ENCODE measurements at places on chromosomes 12 and 14.

- peak; percentile 1 for DNase-seq
These were observed 386.5 kb upstream of the DDHD1 start for GRCh38 chr14:53539489-53540126.

- DNase-seq: no peak
These were observed 81.2 kb downstream of the C14orf132 start for GRCh38 chr14:96120392-96120791.

DNA sequence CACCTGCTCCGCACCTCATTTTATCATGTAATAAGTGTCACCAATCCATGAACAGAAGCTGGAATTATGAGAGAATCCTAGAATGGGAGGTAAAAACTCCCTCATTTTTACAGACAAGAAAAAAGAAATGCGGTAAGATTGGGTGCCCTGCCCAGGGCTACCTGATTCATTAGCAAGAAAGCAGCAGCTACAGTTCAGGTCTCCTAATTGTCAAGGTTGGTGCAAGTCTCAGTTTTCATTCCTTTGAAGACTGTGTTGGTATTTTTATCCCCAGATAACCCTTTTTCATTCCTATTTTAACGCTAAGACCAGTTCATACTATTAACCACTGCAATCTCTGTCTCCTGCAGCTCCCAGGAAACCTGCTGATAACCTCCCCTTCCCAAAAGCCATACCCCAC lies 6.9 kb downstream of the DUSP6 start:
- DNase-seq: no peak

DNA sequence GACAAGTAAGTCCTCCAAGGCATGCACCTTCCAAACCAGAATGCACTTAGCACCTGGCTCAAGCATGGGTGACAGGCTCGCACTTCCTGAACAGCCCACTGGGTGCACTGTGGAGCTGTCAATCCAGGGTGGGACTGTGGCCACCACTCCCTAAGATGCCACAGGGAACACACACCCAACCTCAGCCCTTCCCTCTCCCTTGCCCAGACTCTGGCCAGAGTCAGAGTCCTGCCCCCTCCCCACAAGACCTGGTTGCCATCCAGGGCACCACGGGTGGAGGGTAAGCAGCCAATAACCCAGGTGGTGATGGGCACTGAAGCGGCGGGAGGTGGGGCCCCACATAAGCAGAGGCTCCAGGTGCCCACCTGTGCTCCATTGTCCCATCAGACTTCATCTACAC lies 160.6 kb downstream of the MYRFL start:
- no peak for DNase-seq

DNA sequence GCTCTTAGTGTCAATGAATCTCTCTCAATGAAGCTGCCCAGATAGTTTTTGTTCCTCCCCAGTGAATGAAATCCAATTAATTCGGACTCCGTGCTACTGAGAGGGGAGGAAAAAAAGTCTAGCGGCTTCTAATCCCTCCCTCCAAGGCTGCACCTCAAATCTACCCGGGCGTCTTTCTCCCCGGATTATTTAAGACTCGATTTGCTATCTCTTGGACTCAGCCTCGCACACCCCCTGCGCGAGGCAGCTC lies 134 bp downstream of the DUSP6 start:
- DNase-seq: no peak

DNA sequence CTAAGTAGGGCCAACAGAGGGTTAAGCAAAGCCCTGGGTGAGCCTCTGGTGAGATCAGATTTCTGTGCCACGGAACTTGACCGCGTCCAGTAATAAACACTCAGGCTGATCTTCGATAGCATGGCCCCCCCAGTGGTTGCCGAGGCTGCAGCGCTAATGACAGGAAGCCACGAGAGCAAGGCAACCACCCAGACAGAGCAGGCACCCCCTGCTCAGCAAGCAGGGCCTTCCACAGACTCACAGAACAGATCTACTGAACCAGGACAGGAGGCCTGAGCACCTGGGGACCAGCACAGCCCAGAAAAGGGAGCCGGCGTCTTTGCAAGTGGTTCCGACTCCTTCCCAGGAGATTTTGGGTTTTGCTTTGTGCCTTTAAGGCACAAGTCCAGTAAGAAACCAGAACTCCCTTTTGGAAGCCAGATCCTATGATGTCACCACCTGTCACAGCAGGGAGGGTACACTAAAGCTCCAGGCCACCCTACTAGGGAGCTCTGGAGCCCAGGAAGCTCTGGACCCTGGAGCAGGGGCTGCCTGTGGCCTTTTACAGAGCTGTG lies 42.3 kb downstream of the BCL11B start:
- peak; percentile 36 for DNase-seq

- no peak for DNase-seq
These were observed 5.4 kb downstream of the AQP6 start for GRCh38 chr12:49978125-49978524.

DNA sequence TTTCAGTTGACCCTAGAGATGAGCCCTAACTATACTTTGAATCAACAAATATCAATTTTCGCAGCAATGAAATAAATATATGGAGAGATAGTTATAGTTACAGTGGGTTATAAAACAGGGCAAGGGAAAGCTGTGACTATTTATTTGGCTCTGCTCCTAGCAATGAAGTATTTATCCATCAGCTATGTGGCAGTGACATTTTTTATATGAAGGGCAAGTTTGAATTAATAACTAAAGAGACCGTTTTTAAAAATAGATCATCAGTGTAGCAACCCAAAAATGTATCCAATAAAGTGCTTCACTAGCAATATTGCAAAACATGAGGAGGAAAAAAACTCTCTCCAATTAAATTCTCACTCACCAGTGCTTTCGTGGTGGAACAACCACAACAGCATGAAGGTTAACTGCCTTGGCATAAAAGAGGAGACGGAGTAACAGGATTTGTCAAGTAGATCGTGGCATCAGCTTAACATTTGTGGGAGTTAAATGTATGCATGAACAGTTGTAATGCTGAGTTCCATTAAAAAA lies 58.1 kb upstream of the NUDT4 start:
- no peak for DNase-seq

DNA sequence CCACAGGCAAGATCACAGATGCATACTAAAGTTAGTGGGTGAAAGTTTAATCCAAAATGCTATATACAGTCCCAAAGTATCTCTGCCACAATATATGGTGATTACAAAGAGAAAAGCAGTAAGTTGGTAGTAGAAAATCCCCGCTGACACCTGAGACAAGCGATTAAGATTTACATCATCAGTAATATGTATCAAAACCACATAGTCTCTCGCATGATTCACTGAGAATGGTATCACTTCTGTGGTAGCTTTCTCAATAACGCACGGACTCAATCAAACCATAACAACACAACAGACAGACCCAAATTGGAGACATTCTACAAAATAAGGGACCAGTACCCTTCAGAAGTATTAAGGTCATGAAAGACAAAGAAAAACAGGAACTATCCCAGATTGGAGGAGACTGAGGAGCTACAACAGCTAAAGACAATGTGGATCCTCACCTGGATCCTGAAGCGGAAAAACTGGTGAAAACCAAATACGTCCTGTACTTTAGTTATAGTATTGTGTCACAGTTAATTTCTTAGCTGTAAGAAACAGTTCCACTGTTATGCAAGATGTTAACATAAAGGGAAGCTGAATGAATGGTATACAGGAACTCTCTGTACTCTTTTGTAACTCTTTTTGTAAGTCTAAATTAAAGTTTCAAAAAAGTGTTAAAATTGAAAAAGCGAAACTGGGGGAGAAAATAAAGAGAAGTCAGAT lies 51.0 kb downstream of the SPTLC2 start:
- DNase-seq: no peak

DNA sequence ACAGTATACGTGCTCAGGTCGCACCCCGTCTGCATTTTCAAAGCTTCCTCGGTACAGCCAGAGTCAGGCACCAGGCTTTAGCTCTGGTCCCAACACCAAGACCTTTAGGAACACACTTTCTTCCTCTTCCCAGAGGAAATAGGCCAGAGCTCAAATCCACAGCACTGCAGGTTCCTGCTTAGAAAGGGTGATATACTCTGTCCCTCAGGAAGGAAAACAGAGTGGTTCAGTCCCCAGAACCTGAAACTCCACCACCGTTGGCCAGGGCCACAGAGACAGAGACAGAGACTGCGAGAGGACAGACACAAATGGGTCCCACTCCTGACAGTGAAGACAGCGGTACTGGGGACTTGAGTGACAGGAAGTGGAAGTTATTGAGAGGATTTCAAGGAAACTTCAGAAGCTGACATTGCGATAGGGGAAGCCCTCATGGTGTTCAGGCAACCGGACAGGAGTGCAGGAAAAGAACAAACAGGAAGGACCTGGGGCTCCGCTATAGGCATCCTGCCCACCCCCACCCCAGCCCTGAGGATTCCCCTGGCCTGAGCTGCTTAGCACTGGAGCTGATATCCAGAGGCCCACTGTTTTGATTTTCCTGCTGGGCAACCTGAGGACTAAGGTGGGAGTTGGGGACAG lies 5.5 kb upstream of the KRT8 start:
- no peak for DNase-seq

- no peak for DNase-seq
These were observed 7.5 kb downstream of the TMED2 start for GRCh38 chr12:123591702-123592481.

GRCh38 chr12:51953864-51954263 lies 2.4 kb downstream of the ACVR1B start:
- DNase-seq: no peak

GRCh38 chr12:104059963-104060362 lies 4.4 kb upstream of the HCFC2 start:
- no peak for DNase-seq

DNA sequence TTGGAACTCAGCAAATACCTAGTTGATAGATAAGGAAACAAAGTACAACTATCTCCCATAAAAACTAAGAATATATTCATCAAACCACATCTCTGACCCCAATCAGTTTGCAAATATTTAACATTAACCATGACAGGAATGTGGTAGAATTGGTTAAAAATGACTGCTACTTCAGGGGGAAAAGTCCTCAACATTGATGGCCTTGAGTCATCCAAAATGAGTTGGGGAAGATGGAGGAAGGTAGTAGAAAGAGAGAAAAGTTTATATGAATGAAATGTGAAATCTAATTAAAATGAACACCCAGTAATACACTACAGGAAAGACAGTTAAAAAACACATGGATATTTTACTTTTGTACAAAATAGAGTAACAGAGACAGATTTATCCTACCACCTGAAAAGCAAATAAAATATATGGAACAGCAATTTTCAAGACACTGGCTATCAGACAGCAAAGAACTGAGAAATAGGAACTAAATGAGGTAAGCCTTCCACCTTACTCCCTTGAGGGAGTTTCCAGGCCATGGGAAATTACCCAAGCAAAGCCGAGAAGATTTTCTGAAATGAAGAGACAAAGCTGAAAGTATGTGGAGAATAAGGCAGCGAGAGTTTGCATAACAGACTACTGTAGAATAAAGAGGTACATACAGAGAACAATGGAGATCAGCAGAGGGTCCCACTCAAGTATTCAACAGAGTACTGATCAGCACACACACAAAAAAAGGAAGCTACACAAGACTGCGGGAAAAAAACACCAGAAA lies 49.6 kb downstream of the TC2N start:
- no peak for DNase-seq

- no peak for DNase-seq
These were observed 29.8 kb downstream of the BRMS1L start for GRCh38 chr14:35855876-35856481.

- DNase-seq: no peak
These were observed 361.1 kb upstream of the CLEC14A start for GRCh38 chr14:38616959-38617358.

DNA sequence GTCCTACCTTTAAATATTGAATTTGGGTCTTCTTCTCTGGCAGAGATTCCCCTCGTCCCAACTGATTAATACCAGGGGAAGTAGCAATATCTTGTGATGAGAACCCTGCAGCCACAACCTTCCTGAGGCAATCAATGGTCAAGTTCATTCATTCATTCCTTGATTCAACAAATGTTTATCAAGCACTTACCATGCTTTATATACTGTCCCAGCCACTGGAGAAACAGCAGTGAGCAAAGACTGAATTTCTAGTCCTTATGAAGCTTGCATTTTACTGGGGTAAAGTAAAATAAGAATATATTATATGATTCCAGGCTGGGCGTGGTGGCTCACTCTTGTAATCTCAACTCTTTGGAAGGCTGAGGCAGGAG lies 300 bp upstream of the GIT2 start:
- DNase-seq: no peak

DNA sequence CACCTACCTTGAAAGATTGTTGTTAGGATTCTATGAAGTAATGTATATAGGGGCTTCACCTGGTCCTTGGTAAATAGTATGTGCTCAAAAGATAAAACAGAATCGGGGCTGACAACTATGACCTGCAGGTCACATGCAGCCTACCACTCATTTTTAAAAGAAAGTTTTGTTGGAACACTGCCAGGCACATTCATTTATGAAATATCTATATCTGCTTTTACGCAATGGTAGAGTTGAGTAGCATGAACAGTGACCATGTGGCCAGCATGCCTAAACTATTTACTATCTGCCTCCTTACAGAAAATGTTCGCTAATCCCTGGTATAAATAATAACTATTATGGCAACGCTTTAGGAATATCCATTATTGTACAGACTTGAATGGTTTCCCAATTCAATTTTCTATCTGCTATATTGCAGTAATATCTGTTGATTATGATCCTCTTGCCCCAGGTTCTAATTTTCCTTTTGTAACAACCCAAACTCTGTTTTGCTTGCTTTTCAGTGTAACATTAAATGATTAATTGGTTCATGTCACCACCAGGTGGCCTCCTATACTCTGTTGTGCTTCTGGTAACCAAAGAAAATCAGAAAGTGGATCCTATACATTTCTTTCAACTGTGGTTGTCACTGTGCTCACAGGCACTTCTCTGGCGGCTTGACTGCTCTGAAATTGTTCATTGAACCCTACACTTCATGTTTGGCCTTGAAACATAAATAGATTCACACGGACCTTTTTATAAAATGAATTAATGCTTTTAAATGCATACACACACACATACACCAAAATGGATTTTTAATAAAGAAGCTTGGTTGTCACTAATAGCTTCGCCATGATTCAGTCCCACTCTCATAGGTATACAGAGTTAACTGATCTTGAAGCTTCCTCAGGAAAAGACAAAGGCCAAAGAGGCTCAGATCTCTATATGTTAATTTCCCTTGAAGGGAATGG lies 227.7 kb upstream of the NPAS3 start:
- DNase-seq: no peak

- DNase-seq: no peak
These were observed 75.0 kb upstream of the FZD10 start for GRCh38 chr12:130087222-130087621.

DNA sequence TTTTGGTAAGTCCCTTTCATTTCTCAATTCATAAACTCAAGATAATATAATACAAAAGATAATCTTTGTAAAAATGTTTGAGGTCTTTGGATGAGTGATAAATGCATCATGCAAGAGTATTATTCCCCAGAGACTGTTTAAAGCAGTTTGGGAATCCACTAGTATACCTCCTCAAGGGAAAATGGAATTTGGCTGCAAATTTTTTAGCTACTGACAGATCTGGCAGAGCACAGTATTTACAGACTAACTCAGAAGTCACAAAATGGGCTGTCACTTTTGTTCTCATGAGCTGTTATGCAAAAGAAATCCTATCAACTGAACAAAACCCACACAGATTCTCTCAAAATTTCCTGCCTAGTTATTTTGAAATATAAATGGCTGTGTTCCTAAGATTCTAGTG lies 9.9 kb downstream of the SPIC start:
- no peak for DNase-seq

Data from activated naive CD4-positive, alpha-beta T cell (primary cell).